ENCODE measurements at places on chromosomes 4 and X. TPM values are rescaled to one million over a fixed set of nuclear protein-coding genes. Genes with fewer than 3 reads are reported as not detected.

The RHOXF2B gene
- not detected for total RNA-seq

The JAKMIP1 gene
- not detected for total RNA-seq

The MAML3 gene
- 7.0 TPM for total RNA-seq

The KIT gene
- 0.25 TPM for total RNA-seq

The P2RY10 gene
- not detected for total RNA-seq

The TLL1 gene
- 2.7 TPM for total RNA-seq

The SPP1 gene
- total RNA-seq, result 0.10 TPM

The CEP44 gene
- 8.2 TPM for total RNA-seq

The NPY5R gene
- not detected for total RNA-seq

The HSFX3 gene
- total RNA-seq, result not detected

The MRPL1 gene
- 61.4 TPM for total RNA-seq

The FDCSP gene
- not detected for total RNA-seq

The PAK3 gene
- total RNA-seq, result 0.13 TPM

The SLC39A8 gene
- total RNA-seq, result 5.3 TPM

The CXCL6 gene
- total RNA-seq, result 0.67 TPM

The SYAP1 gene
- total RNA-seq, result 25.6 TPM

The IL15 gene
- 2.6 TPM for total RNA-seq

The ERVMER34-1 gene
- not detected for total RNA-seq

The AVPR2 gene
- 0.47 TPM for total RNA-seq

The CFAP47 gene
- total RNA-seq, result not detected

The TXK gene
- 1.4 TPM for total RNA-seq

The CCDC110 gene
- total RNA-seq, result 0.13 TPM

The PABPC1L2B gene
- not detected for total RNA-seq

The ZAR1 gene
- not detected for total RNA-seq

The FGFR3 gene
- total RNA-seq, result 3.9 TPM

The ZCCHC4 gene
- total RNA-seq, result 7.7 TPM

The HHIP gene
- 52.4 TPM for total RNA-seq

The CLIC2 gene
- total RNA-seq, result 9.5 TPM

The KDM5C gene
- 73.7 TPM for total RNA-seq

The STATH gene
- not detected for total RNA-seq

The SYNPO2 gene
- total RNA-seq, result 0.30 TPM

The TMSB15A gene
- 8.9 TPM for total RNA-seq

The TCEAL7 gene
- 5.3 TPM for total RNA-seq

Measured in mammary microvascular endothelial cell (primary cell).